ENCODE measurements at places on chromosomes 3 and 15. TPM values are rescaled to one million over a fixed set of nuclear protein-coding genes. Genes with fewer than 3 reads are reported as not detected.

CPN2 gene
- total RNA-seq: not detected

CACNA1D gene
- total RNA-seq: not detected

GRCh38 chr3:3353153-3353552, 173.7 kb upstream of the CRBN start:
- DNase-seq: no peak

CFAP100 gene
- total RNA-seq: not detected

- no peak for DNase-seq
These were observed 6.8 kb downstream of the USP4 start for GRCh38 chr3:49333091-49333490.

DNA sequence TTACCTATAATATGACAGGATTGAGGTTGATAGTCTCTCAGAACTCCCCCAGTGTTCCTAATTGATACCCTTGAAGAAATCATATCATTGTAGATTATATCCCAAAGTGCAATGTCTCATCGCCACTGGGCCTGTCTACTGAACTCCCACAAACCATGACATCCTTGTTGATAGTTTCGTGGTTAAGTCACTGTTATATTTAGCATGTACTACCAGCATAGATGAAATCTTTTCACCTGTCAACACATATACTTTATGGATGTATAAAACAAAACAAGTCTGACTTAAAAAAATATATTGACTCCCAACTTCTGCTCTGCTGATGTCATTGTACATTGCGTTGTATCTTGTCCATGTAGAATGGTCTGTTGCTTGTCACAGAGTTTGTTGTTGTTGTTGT, 128.1 kb downstream of the IQCH start:
- no peak for DNase-seq

DNA sequence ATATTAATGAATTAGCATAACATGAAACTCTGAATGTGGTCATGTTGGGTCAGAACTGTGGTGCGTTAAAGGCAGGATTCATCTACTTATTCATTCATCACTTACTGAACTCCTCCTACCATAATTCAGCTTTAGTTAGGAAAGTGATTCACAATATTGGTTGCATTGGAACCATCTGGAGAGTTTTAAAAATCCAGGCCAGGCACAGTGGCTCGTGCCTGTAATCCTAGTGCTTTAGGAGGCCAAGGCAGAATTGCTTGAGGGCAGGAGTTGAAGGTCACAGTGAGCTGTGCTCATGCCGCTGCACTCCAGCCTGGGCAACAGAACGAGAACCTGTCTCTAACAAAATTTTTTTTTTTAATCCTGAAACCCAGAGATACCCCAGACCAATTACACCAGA, 44.2 kb upstream of the ATG7 start:
- no peak for DNase-seq

POPDC2 gene
- total RNA-seq: 1.3 TPM

FBXW12 gene
- 0.37 TPM for total RNA-seq

GP5 gene
- not detected for total RNA-seq

DNA sequence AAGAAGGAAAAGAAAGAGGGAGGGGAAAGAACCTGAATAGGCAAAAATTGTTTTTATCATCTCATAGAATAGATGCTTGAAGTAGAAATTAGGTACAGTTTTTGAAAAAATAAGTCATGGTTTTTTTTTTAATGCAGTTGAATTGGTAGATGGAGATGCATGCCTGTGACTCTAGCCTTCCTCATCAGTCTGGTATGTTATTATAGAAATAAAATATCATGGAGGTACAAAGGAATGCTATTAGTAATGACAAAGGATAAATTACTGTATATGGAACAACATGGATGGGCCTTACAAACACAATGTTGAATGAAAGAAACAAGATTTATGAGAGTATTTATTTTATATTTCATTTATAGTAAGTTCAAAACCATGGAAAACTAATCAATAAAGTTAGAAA, 162.4 kb upstream of the GALNT15 start:
- DNase-seq: no peak

GRCh38 chr3:156252656-156253055, 132.3 kb downstream of the KCNAB1 start:
- no peak for DNase-seq

DNA sequence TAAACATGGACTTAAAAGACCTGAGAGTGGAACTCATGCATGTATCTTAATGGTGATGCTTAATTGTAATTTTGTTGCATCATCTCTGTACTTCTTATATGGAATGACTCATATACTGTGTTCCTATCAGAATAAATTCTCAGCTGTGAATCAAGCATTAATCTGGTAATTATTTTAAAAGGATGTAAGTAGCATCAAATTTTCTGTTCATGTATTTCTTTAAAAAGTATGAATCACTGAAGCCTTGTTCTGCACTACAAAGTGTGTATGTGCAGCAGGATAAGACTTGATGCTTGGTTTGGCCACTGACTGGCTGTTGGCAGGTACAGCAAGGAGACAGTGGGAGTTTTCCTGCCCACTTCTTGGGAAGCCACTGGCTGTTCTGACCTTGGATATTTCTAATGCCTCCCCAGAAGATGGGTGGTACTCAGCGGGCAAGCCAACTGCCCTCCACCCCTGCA, 123.9 kb downstream of the ANO10 start:
- DNase-seq: no peak

- no peak for DNase-seq
These were observed 84.6 kb upstream of the KLF13 start for GRCh38 chr15:31241888-31242522.

- DNase-seq: no peak
These were observed 17.9 kb upstream of the ABI3BP start for GRCh38 chr3:101011136-101011535.

ADCY5 gene
- 0.63 TPM for total RNA-seq

DNA sequence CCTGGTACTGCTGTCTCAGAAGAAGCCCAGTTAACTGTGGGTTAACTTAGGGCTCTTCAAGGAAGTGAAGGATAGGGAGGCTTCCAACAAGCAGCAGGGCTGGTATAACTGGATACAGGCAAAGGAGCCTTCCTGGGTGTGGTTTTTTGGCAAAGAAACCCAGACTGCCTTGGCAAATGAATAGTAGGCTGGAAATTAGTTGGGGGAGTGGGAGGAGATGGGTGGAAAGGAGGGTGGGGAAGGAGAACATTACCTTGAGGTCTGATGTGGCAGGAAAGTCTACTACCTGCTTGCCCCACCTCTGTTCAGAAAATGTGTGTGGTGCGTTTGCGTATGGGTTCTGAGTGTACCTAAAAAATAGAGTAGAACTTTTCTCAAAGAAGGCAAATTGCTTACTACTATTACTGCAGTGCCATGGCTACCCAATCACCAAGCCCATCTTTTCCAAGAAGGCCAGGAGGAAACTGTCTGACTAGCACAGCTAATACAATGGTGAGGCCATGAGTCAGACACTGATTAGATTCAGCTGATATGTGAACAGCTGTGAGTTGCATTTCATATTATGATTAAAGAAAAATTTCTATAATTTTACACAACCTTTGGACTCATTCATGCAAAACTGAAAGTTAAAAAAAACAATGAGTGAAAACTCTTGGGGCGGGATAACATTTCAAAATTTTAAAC, 55.2 kb downstream of the SPTSSB start:
- no peak for DNase-seq

FETUB gene
- not detected for total RNA-seq

DNA sequence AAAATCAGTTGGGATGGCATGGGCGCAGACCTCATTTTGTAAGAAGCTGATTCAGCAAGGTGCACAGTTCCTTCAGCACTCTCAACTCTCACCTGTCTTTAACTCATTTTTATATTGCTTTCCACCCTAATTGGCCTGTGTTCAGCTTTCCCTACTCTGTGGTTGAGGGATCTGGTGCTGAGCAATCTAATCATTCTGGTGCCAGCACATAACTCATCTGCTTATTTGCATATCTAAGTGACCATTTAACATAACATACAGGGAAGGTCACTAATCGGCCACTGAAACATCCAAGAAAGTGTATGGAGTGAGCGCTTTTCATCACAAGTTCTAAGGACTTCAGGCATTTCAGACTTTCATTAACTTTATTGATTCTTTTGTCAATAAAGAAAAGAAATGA, 303.4 kb upstream of the ROPN1 start:
- DNase-seq: no peak

GRCh38 chr3:187458383-187458782, 90.2 kb downstream of the RTP4 start:
- no peak for DNase-seq

DNA sequence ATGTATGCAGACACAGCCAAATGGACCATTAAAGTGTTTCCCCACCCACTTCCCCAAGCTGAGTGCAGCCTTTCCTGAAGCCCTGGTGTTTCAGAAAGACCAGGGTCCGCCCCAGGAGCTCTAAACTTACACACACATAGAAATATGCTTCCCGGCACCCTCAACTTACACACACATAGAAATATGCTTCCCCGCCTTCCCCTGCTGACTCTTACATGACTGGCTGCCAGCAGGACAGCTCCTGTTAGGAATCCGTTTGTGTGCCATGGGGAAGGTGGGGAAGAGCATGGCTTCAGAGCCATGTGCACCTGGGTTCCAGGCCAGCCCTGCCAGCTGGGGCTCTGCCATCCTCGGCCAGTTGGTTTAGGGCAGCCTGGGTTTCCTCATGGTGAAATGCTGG, 3.6 kb downstream of the CLEC3B start:
- DNase-seq: no peak

DNA sequence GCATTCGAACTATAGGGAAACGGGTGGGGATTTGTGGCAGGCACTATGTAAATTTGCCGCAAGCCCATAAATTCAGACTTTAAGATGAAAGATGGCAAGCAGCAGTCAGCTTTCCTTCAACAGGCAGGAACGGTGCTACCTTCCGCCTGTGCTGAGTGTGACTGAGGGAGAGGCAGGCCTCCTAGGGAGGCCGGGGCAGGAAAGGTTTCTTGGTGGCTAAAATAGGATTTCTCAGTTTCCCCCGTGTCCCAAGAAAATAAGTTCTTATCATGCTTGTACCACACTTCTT, 12.5 kb downstream of the FLNB start:
- no peak for DNase-seq

CYP8B1 gene
- not detected for total RNA-seq

- DNase-seq: peak; percentile 18
These were observed 33.4 kb upstream of the STIMATE start for GRCh38 chr3:52930748-52931147.

DNA sequence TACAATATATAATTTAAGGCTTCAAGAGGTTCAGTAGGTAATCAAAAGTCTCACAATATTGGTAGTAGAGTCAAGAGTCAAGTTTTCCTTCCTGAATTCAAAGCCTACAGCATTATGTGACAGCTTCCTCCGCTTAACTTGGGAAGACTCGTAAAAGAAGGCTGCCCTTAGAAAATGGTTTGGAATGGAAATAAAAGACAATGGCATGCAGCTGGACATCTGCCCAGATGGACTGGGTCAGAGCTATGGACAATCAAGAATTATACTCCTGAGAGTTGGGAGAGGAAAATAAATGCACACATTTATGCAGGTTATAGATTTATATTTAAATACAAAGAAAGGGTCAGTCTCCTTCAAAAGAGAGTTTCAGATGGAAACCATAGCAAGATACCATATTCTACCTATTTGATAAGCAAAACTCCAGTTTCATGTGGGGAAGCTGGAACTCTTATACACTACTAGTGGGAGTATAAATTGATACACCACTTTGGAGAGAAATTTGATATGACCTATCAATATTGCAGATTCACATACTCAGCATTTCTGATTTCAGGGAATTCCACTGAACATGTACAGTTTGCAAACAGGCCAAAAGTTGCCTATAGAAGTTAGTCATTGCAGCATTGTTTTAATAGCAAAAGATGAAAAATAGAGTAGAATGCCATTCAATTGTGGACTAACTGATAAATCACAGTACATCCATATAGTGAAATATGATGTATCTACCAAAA, 6.1 kb downstream of the CRYBG3 start:
- no peak for DNase-seq

ISG20 gene
- 310 TPM for total RNA-seq

- no peak for DNase-seq
These were observed 34.5 kb downstream of the FANCI start for GRCh38 chr15:89278307-89278706.

DNA sequence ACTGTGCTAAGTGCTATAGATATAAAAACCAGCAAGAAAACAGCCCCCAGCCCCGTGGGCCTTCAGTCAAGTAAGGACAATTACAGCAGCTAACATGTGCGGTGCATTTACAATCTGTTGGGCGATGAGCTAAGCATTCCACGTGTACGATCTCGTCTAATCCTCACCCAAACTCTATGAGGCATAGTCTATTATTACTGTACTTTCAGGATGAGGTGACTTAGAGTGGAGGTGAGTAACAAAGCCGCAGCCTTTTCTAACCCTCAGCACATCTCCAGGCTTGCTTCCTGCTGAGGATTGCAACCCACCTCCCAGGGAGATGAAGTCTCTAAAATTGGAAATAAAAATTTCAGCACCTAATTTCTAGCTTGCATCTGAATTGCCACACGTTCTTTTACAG, 53.2 kb upstream of the MCF2L2 start:
- no peak for DNase-seq

- DNase-seq: no peak
These were observed 13.8 kb upstream of the POLR2M start for GRCh38 chr15:57692709-57693108.

POMGNT2 gene
- total RNA-seq: not detected

- DNase-seq: no peak
These were observed 642.3 kb downstream of the ROBO2 start for GRCh38 chr3:77682162-77682561.

MORC1 gene
- total RNA-seq: not detected

ERICH6 gene
- not detected for total RNA-seq

GRCh38 chr3:127151992-127152650, 40.8 kb upstream of the PRR23E start:
- DNase-seq: no peak

DNA sequence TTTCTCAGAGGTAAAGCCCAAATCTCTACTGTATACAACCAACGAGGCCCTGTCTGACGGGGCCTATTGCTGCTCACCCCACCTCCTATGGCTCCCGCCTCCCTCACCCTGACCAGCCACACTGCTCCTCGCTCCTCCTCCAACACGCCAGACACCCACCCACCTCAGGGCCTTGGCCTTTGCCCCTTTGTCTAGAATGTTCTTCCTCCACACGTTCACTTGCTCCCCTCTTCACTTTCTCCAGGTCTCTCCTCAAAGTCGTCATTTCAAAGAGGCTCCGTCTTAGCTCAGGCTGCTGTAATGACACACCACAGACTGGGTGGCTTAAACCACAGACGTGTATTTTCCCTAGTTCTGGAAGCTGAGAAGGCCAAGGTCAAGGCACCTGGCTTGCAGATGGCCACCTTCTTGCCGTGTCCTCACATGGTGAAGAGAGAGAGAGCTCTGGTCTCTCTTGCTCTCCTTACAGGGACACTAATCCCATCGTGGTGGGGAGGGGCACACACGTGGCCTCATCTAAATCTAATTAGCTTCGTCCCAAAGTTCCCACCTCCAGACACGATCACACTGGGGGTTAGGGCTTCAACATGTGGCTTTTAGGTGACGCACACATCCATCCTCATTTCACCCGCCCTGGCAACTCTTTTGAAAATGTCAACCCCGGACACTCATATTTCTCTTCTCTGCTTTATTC, 98.2 kb downstream of the TLE3 start:
- DNase-seq: no peak

All from OCI-LY7 (cell line).